ENCODE measurements at places on chromosomes 16 and 17.

DNA sequence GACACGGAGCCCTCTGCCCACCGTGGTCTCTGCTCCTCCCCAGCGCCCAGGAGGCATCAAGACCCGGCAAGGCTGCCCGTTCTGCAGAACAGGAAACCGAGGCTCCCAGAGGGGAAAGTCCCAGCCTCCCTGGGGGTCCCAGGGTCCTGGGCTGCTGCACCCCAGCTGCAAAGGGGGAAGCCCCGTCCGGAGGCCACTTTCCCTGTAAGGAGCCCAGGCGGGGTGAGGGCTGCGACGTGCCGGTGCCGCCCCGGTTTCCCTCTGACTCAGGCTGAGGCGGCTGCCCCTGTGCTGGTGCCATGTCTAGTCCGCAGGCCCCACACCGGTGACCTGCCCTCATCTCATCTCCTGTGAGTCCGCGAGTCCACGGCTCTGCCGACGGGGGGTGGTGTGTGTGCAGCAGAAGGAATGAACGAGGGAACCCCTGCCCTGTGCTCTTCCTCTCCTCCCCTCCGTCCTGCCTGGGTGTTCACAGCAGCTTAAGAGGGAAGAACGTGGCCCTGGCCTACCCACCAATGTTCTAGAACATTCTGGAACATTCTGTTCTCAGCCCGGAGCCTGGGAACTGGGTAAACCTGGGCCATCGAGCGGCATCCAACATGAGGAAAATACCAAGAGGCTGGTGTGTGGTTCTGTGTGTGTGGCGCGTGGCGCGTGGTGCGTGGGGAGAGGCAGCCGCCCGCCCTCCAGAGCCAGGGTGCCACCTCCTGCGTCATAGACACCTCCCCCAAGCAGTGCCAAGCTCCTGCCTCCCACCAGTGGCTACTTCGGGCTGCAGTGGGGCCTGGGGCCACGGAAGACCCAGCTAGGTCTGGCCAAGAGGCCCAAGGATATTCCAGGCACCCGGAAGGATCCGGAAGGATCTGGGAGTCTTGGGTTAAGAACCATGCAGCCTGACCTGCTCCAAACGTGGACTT, 7.0 kb upstream of the CBFA2T3 start:
- no peak for DNase-seq

- no peak for DNase-seq
Measured at GRCh38 chr16:75287708-75288107, 36.3 kb upstream of the BCAR1 start.

GRCh38 chr17:79537686-79538085, 73.2 kb downstream of the RBFOX3 start:
- DNase-seq, result no peak

- no peak for DNase-seq
Measured at GRCh38 chr17:40617678-40618240, 29.9 kb downstream of the SMARCE1 start.

GRCh38 chr17:16940116-16940881, 31.6 kb downstream of the TNFRSF13B start:
- DNase-seq, result no peak

GRCh38 chr17:34926661-34927060, 34.6 kb downstream of the CCT6B start:
- DNase-seq, result peak; percentile 59

GRCh38 chr17:17358866-17359265, 55.7 kb downstream of the NT5M start:
- no peak for DNase-seq

- no peak for DNase-seq
Measured at GRCh38 chr17:75263055-75263454, 1.4 kb downstream of the MRPS7 start.

DNA sequence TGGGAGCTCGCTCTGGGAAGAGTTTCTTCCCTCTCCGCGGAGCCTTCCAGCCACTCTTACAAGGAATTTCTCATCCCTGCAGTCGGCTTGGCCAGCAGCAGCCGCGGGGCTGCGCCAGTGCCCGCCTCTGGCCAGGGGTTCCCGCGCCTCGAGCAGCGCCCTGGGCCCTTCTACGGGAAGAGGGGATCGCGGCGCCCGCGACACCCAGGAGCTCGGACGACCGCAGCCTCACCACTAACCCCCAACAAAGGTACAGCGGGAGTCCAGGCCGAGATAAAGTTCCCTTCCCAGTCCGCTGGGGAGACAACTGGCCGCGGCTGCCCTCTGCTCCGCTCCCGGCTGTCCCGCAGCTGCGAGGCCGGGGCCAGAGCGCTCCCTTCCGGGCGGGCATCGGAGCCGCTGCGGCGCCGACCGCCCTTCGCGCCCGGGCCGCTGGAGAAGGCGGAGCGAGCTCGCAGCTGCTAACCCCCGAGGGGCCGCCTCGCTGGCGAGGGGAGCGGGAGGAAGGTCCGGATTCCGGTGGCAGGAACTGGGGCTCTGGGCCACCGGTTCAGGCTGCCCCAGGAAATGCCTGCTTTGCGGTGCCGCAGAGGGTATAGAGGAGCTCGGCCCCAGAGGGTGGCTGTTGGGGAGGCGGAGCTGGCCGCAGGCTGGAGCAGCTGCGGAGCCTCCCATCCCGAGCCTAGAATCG, 3.6 kb upstream of the HS3ST3B1 start:
- DNase-seq, result no peak

DNA sequence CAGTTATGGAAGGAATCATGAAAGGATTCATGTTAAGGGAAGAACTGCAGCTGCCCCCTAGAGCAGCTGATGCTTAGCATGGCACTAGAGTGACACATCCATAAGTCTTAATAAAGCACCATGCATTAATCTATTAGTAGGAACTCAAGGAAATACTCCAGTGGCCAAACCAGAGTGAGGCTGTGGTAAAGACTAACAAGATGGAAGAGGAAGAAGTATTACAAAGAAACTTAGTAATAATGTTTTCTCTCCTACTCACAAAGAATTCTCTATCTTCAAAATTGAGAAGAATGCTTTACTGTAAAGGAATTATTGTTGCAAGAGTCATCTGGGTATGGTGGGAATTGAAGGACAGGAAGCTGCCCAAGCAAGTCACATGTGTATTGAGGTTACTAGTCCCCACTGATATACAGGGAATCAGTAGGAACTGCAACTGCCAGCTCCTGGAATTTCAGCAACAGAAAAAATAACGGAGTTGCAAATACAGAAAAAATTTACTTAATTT, 29.9 kb upstream of the TOM1L1 start:
- DNase-seq, result no peak

DNA sequence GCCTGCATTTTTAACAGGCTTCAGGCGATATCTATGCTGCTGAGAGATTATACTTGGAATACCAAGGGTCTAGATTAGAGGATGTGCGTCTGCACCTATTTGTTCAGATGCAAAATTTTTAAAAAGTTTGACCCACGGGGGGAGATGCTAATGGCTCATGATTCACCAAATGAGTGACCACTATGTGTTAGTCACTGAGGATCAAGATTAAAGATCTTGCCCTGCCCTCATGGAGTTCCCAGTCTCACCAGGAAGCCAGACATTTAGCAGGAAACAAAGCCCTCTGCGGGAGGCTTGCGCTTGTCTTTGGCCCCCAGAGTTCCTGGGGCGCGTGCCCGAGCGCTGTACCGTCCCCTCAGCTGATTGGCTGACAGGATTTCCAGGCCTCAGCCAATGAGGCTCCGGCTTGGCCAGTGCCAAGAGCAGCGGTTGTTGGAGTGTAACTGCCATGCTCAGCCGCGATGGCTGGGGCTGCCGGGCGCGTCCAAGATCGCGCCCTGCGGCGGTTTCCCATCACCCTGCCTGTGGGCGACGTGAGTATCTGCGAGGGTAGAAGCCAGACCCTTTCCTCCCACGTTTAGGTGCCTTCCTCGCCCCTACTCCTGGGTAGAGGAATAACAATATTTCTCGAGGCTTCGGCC, 4.5 kb upstream of the DDX19B start:
- no peak for DNase-seq

GRCh38 chr16:69395859-69396186, 10.0 kb upstream of the TERF2 start:
- DNase-seq, result no peak

DNA sequence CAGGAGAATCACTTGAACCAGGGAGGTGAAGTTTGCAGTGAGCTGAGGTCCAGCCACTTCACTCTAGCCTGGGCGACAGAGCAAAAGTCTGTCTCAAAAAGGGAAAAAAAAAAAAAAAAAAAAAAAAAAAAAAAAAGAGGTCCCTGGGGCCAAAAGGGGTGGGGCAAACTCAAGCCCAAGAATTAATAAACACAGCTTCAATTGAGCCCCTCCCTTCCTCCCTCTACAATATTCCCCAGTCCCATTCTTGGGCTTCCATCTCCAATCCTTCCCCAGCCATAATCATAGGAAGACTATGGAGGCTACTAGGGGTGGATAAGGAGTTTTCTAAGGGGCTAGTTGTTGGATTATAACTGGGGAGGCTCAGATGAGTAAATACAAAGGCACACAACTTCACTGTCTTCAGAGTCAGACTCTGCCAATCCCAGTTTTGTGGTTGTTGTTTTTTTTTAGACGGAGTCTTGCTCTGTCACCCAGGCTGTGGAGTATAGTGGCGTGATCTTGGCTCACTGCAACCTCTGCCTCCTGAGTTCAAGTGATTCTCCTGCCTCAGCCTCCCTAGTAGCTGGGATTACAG, 9.5 kb downstream of the CAVIN1 start:
- DNase-seq, result no peak

GRCh38 chr16:1333149-1333812, at the start of gene BAIAP3:
BAIAP3 (plus strand) TSS chr16:1333645; CDS start chr16:1338550, 4,905 bp downstream.
- peak; percentile 62 for DNase-seq
